ENCODE measurements at places on chromosomes 1 and 21.
A peak's percentile ranks its signal among the peaks of the same experiment; 100 is the strongest.

GRCh38 chr1:234509457-234510328, 30.7 kb upstream of the TARBP1 start:
- DNase-seq = no peak

DNA sequence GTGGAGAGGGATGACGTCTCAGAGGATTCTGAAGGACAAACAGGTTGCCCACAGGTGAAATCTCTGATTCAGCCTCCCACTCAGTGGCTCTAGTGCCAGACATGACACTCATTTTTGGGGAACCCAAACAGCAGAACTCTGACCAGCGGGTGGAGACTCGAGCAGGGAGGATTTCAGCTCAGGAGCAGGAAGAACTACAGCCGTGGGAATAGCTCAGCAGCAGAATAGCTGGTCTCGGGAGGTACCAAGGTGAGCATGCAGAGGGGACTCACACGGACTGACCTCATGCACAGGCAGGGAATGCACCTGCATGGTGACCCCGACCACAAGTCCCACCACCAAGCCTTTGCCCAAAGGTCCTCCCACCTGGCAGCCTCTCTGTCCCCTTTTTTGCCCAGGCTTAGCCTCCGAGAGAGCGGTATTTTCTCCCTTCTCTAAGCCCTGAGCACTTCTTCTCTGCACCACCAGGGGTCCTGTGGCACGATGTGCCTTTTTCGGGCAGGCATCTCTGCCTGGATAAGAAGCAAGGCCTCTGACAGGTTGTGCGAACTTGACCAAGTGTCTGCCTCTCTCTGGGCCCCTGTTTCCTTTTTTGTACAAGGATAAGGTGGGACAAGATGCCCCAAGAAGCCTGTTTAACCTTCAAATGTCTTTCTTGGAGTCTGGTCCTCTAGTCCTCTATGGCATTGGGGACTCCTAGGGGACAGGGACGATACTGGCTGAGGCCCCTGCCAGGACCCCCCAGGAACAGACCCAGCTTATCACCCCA, 8.8 kb upstream of the FGR start:
- peak; percentile 77 for DNase-seq

DNA sequence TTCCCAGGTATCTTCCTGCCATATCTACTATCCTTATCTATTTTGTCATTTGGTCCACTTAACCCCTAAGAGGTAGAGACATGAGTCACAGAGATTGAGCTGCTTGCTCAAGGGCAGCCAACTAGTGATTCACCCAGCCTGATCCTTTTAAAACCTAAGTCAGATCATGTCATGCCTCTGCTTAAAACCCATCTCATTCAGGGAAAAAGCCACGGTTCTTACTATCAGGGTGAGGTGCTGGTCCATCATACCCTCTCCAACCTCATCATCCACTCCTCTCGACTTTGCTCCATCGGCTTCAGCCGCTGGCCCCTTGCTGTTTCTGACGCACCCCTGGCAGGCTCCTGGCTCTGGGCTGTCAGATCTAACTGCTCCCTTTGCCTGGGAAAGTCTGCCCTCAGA, 14.4 kb upstream of the PPP1R15B start:
- DNase-seq = peak; percentile 62

GRCh38 chr1:178768423-178768822, 43.4 kb downstream of the RALGPS2 start:
- DNase-seq = peak; percentile 16

- peak; percentile 93 for DNase-seq
Measured at GRCh38 chr1:27574871-27575831, 28.8 kb downstream of the AHDC1 start.

DNA sequence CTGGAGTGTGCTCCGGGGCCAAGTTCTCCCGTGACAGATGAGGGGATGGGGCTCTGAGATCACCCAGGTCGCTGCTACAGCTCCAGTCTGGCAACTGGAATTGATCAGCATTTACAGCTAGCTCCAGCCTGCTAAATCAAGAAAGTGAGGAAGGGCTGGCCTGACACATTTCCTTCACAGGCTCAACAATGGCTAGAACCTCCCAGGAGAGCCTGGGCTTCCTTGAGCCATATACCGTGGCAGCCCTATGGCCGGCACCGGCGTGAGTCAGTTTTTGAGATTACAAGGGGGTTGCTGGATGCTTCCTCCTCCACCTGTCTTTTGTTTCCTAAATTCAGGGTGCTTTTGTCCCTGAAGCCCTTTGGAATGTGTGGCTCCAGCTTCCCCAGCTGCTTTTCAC, 104.2 kb downstream of the ETS2 start:
- DNase-seq = no peak

DNA sequence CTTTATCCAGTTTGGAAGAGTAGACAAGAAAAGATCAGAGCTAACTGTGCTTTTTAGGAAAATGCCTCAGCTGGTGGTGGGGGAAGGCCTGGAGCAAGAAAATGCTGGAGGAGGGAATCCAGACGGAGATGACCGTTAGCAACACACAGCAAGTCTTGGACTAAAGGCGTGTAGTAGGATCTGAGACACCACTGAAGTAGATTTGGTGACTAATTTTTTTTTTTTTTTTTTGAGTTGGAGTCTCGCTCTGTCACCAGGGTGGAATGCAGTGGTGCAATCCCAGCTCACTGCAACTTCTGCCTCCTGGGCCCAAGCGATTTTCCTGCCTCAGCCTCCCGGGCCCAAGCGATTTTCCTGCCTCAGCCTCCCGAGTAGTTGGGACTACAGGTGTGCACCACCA, 41.2 kb downstream of the LPAR3 start:
- DNase-seq = peak; percentile 80

- DNase-seq = no peak
Measured at GRCh38 chr1:168161459-168161858, 17.3 kb upstream of the TIPRL start.

- peak; percentile 69 for DNase-seq
Measured at GRCh38 chr1:192700834-192701271, 64.9 kb downstream of the RGS13 start.

DNA sequence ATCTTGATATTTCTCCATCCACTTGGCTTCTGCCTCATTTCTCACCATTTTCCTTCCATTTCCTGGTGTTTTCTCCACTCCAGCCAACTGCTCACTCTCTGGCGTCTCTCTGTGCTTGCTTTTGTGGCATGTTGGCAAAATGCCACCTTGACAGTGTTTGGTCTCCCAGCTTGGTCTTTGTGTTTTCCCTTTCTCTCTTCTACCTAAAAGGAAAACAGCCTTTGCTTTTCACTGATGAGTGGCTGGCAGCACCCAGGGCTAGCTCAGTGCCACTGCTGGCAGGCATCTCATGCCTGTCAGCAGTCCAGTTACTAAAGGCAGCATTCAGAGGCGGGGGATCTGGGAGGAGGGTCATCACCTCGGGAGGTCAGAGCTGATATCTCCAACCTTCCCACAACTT, 55.3 kb upstream of the DSCAM start:
- no peak for DNase-seq
